ENCODE measurements at places on chromosomes 6 and 20.

DNA sequence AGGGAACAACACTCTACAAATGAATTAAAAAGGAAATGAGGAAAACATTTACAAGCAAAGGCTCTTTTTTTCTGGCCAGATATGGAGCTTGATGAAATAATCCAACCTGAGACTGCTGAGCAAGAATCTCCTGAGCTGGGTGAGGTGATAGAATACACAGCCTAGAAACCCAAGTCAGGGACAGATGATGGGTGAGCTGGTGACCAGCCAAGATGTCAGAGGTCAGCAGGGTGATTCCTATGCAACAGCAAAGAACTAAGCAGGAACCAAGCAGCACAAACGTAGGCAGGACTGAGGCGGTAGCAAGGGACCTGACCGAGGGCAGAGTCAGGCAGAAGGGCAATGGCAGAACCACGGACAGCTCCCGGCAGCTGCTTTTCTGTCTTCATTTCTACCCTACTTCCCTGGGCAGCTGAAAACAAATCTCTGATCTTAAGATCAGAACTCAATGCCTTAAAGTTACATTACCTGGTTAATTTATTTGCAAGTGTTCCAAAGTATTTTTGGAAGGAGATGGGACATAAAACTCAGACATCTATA lies 75.1 kb downstream of the CDC40 start:
- no peak for DNase-seq

- DNase-seq: no peak
These were observed 112.2 kb downstream of the SULF2 start for GRCh38 chr20:47672886-47673670.

DNA sequence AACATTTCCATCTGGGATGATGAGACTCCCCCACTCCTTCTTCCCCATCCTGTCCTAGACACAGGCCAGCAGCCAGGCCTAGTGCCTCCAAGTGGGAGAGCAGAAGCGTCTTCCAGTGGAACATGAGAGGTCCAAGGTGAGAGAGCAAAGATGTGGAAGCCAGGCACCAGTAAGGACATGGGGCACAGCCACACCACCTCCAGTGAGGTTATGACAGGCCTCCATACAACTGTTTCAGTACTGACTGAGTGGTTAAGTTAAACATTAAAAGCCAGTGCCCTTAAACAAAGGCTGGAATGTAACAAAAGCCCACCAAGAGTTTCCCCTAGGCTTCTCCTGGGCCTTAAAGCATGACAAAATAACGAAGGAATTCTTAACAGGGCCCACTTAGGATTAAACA lies 5.3 kb downstream of the ZBTB24 start:
- no peak for DNase-seq

GRCh38 chr20:12928358-12928754 lies 80.4 kb upstream of the SPTLC3 start:
- no peak for DNase-seq

DNA sequence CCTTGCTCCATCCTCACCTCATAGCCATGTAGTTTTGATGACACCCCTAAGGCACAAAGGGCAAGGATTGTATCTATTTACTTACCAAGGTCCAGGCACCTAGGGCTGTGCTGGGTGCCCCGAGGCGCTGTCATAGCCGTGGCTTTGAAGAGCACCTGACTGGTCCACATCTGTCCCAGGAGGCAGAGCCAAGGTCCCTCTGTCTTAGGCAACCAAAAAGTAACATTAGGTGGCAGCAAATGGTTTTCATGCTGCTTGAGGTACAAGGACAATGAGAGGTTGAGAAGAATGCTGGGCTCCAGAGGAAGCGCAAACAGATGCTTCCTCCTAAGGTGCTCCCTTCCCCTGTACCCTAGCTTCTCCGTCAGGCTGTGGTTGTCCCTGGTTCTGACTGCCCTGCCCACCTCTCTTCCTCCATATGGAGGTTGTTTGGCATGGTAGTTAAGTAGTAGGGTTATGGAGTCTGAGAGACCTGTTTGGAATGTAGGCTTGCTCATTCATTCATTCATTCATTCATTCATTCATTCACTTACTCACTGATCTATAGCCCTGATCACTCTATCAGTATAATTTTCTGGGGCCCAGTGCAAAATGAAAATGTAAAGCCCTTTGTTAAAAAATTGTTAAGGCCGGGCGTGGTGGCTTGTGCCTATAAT lies 3.0 kb upstream of the UQCC2 start:
- no peak for DNase-seq

DNA sequence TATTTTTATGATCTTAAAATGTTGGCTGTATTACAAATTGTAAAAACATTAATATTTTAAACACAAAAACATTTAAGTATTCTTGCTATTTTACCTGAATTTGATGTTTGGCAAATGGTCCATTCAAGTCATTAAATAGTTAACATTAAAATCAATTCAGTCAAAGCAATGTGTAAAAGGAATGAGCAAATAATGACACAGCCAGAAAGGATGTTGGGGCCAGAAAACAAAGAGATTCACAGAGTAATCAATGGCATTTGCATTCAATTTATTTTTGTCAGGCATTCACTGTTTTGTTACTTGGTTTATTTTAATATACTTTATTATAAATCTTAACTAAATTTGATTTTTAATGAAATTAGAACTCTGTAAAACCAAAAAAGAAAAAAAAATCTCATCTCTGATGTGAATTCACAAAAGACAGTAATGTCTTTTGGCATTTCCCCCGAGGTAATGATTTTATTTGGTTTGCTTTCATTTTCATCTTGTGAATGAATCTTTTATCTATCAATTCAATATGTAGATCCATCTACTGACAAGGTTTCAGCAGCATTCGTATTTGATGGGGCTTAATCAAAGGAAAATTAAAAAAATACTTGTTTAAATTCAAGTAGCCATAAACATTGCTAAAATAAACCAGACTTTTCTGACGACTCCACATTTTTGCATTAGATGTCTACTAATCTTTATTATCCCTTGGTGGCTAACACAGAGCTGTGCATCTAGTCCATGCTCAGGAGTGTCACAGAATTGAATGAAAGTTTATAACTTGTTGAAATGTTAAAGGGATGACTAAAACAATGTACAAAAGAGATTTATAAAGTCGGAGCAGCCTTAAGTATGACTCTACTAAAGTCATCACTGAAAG lies 866.7 kb upstream of the GJE1 start:
- no peak for DNase-seq

GRCh38 chr6:134822920-134823709 lies 126.8 kb downstream of the ALDH8A1 start:
- DNase-seq: peak; percentile 2

DNA sequence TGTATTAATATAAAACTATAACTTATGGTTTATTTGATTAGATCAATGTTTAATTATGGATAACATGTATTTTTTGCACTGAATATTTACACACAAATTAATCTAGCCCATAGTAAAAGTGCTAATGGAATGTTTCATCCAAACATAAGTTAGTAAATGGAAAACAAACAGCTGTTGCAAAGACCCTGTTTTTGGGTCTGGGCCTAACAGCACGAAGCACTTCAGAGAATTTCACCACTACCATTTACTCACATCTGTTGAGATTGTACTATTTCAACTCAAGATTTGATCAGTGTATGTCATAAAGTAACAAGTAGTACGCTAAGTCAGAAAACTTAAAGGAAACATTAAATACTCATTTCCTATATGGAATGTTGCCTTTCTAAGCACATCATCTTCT lies 359.6 kb downstream of the LAMA2 start:
- DNase-seq: no peak

DNA sequence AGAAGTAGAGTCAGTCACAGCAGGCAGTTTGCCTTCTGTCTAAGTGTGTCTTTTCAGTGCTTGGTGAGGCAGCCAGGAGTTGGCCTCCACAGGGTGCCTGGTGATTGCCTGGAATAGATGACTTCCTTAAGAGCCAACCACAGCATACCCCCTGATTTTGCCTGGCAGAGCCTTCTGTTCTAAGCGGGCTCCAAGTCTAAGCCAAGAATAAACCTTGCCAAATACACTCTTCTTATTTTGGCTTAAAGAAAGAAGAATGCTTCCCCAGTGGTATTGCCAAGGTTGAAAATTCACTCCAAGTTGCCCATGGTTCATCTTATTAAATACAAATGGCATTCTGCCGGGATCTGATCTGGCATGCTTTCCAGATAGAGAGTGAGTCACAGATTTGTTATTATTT lies 1424.8 kb upstream of the EYS start:
- DNase-seq: no peak

DNA sequence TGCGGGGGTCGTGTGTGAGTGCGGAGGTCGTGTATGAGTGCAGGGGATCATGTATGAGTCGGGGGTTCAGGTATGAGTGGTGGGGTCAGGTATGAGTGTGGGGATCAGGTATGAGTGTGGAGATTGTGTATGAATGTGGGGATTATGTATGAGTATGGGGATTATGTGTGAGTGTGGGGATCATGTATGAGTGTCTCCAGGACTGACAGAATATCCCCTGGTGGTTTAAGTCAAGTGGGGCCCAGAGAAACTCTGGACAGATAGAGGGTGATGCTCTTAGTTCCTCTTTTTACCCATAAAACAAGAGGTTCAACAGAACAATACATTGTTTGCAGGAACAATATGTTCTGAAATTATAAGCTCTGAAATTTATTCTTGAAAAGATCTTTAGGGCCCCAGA lies 131.9 kb downstream of the UST start:
- no peak for DNase-seq

DNA sequence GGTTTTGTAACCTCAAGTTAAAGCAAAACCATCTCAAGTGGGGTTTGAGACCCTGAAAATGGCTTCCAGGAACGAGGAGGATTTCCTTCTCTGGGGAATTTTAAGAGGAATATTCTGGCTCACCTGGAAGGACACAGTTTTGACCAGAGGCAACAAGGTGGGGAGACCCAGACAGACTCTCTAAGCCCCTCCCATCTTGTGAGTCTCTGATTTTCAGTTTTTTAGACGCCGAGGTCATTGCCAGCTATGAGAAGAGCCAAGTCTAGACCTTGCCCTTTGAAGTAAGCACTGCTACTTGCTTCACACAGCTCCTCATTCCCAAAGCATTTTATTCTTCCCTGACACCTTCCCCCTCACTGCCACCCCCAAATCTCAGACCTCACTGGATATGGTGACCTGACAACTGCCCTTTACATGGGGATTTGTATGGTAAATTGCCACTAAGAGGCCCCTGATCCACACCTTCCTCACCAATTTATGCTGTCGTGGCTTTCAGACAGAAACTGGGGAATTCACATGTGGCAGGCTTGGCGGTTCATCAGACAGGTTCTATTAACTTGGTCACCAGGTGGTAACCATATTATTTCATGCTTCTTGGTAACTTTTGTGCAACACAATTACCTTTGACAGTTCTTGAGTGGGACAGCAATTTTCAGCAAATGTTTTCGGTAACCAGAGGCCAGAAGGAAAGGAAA lies 116.2 kb downstream of the ISM1 start:
- DNase-seq: no peak

GRCh38 chr20:63878899-63879663 lies 14.0 kb downstream of the TPD52L2 start:
- no peak for DNase-seq

DNA sequence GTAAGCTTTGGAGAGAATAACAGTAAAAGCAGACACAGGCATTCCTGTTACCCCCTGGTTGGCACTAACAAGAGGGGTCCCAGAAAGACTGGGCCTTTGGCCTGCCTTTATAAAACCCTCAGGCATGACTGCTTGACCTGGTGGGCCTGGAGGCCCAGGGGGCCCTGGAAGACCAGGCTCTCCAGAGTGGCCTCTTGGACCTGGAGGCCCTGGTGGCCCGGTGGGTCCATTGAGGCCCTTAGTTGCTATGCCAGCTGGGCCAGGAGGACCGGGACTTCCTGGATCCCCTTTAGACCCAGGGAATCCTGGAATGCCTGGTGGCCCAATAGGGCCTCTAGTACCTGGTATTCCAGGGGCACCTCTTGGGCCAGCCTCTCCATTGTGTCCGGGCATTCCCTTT lies 5.5 kb downstream of the COL10A1 start:
- no peak for DNase-seq

GRCh38 chr6:109237077-109237985 lies 142.0 kb downstream of the CEP57L1 start:
- no peak for DNase-seq

DNA sequence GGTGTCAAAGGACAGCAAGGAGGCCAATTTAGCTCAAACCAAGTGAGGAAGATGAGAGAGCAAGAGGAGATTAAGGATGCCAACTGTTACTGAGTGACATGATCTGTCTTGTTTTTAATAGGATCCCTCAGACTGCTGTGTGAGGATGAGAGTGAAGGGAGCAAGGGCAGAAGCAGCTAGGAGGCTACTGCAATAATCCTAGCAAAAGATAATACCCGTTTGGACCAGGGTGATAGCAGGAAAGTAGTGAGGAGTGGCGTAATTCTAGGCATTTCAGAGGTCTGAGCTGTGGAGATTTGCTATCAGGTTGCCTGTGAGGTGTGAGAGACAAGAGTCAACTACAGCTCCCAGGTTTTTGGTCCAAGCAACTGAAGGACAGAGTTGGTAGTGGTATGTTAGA lies 14.7 kb downstream of the UBE2V1 start:
- DNase-seq: no peak

DNA sequence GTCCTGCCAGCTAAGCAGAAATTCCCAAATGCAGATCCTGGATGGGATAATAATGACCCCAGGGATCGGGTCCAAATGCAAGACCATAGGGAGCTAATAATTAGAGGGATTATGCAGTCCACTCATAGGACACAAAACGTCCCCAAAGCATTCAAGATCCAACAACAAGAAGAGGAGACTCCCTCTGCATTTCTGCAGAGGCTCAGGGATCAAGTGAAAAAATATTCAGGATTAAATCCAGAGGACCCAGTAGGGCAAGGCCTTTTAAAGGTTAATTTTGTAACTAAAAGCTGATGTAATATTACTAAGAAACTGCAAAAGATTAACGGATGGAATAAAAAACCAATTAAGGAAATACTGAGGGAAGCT lies 22.2 kb downstream of the HLA-A start:
- DNase-seq: no peak

GRCh38 chr6:33080127-33081089 lies 4.6 kb downstream of the HLA-DPB1 start:
- DNase-seq: no peak

DNA sequence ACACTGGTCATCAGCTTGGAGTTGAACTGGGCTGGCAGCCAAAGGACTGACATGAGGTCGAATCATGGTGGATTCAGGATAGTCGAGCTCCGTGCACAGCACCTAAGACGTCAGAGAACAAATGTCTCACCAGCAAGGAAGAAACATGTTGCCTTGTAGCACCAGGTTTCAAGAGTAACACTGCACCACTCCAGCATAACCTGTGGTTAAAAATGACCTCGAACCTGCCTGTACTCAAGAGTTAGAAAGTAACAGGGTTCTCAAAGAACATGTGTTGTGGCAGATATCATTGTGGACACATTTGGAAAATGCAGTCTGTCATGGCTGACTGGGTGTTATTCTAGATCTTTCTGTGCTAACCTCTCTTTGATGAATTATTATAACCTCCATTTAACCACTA lies 511.6 kb downstream of the CDH26 start:
- no peak for DNase-seq

DNA sequence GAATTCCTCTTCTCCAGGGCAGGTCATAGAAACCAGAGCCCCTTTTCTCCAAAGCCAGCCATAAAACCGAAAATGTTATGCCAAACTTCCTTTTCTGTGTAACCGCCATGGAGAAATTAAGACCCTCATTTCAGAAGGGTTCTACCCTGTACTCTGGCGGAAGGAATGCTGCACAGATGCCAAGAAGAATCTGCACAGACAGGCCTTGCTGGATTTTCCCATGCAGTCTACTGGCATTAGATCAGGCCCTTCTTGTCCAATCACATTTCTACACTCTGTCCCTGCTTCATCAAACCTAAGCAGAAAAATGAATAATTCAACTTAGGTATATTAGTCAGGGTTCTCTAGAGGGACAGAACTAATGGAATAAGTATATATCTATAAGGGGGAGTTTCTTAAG lies 43.2 kb upstream of the MC3R start:
- no peak for DNase-seq

Measured in activated CD8-positive, alpha-beta memory T cell treated with anti-CD3 and anti-CD28 coated beads for 1 hour (primary cell).